ENCODE measurements at places on chromosomes 12 and 14.

GRCh38 chr12:103687253-103687652 is 100.2 kb downstream of the STAB2 start:
- no peak for DNase-seq

DNA sequence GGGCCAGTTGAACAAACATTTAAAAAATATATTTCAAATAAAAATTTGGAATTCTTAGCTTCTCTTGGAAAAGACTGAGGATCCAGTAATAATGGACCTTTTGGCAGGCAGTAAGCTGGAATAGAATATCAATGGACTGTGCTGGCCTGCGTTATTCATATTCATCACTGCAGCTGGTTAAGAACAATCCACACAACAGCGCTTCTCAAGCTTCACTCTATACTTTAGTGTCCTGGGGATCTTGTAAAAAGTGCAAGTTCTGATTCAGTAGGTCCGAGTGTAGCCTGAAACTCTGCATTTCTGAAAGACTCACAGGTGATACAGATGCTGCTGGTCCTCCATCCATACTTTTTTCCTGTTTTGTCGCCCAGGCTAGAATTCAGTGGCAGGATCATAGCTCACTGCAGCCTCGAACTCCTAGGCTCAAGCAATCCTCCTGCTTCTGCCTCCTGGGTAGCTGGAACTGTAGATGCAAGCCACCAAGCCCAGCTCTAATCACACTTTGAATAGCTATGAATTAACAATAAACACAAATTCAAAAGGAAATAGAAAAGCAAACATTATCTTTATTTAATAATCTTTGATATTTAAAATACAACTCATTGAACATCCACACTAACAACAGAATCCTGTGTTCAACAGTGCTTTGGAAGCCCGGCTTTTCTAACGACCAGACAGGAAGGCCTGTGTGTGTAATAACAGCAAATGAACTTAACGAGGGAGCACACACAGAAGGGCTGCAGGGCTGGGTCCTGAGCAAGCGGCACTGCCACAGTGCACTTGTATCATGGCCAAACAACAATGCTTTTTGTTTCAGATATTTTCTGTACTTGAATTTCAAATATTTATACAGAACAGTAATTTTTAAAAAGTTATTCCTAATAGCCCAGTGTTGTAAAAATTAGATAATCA is 18.4 kb upstream of the TRIP11 start:
- no peak for DNase-seq

DNA sequence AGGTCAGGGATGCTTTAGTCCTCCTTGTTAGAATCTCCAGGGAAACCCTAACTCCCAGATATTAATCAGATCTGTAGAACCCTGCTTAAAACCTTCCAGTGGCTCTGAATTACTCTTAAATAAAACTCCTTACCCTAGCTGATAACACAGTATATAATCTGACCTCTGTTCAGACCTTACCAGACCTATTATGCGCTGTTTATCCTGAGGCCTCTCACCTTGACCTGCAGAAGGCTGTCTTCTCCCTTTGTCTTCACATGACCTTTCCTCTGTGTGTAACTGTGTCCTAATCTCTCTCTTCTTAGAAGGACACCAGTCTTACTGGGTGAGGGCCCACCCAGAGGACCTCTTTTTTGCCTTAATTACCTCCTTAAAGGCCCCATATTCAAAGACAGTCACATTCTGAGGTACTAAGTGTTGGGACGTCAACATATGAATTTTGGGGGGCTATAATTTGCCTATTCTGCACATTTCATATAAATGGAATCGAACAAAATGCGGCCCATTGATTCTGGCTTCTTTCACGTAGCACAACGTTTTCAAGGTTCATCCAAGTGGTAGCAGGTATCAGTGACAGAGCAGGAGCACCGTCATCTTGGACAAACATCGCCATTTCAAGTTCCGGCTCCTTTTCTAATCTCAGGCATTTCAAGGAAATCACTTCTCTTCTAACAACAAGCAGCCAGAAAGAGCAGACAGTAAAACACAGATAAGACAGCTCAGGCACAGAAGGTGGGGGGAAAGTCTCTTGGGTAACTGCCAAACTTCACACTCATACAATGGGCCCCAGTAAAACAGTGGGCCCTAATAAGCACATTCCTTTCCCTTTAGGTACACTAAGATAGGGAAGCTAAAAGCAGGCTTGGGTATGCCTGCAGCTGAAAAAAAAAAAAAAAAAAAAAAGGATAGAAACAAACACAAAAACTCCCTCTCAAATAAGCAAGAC is 200.2 kb upstream of the NUDT4 start:
- no peak for DNase-seq

- DNase-seq = no peak
Observed at GRCh38 chr12:92561543-92561899, 141.3 kb upstream of the PLEKHG7 start.

DNA sequence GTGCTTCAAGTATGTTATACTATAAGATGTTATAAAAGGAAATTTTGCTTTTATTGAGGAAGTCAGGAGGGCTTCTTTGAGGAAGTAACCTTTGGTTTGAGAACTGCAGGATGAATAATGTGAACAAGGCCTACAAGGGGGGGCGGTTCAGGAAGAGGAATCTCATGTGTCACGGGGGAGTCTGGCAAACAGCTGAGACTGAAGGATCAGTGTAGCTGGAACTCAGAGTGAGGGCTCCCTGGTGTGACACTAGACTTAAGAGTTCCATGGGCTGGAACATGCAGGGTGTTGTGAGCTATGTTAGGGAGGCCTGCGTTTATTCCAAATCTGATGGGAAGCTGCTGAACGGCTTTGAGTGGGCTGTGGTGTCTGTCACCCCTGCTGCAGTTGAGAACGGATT is 62.3 kb downstream of the UNC79 start:
- no peak for DNase-seq

- peak; percentile 55 for DNase-seq
Observed at GRCh38 chr12:15001733-15002382, 29.0 kb downstream of the PDE6H start.

DNA sequence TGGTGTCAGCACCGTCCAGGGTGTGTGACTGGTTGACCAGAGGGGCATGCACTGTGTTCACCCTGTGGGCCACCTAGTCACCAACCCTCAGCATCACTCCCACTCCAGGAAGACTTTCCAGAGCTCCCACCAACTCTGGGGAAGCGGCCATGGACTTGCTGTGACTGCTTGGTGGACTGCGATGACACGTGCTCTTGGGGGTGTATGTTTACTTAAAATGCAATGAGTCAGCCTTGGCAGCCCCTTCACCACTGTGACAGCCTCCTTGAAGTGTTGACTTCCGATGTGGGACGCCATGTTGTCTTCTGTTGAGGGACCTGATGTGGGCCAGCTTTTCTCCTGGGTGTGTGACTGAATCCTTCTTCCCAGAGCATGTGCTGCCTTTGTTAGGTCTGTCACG is 151.1 kb upstream of the RTL1 start:
- DNase-seq = no peak

- DNase-seq = no peak
Observed at GRCh38 chr12:102513272-102513671, 32.9 kb upstream of the IGF1 start.

DNA sequence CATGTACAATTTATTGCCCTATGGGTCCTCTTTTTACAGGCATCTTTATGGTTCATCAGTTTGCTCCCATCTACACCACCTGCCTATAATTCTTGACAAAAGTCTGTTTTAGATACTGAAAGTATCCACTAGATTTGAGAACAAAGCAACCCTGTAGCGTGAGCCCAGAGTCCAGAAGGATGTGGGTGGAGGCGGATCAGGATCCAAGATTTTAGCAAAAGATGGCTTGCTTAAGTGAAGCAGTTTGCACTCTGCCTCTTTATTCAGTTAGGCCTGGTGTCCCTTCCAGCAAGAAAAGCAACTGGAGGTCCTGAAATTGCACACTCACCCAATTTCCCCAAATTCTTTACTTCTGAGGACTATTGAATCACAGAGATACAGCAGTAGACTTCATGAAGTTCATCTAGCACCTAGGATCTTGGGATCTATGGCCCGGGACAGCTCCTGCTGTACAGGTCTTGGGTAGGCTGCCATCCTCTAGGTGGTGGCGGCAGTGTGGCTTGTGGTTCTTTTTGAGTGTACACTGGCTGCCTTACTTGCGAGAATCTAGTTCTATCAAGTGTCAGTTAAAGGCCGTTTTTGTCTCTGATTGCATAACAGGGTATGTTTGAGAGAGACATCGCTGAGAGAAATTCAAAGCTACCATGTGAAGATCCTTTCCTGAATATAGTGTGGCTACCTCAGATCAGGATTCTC is 873.2 kb downstream of the NRXN3 start:
- DNase-seq = no peak

GRCh38 chr12:47807338-47807737 is 12.4 kb downstream of the HDAC7 start:
- DNase-seq = no peak

GRCh38 chr12:8030189-8030588 is 2.3 kb upstream of the FOXJ2 start:
- no peak for DNase-seq

- no peak for DNase-seq
Observed at GRCh38 chr12:46218322-46219095, 50.3 kb downstream of the SLC38A1 start.

- DNase-seq = no peak
Observed at GRCh38 chr14:85596562-85596961, 66.6 kb downstream of the FLRT2 start.

DNA sequence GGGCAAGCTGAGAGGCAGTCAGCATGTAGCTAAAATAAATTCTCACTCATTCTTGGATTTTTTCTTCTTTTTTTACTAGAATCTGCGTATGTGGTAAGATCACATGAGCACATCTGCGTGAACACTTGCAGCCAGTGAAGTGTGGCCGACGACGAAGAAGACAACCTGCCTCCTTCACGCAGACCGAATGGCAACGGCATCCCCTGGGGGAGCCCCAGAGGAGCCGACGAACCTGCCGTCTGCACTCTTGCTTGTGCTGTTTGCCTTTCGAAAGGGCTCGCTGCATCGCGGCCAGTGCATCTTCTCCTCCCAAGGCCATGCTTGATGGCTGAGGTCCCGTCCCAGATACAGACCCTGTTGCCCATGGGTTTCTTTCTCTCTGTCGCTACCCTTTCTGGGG is 113.8 kb downstream of the KCNK10 start:
- no peak for DNase-seq

- DNase-seq = no peak
Observed at GRCh38 chr14:104099096-104100041, 13.9 kb downstream of the ASPG start.

- DNase-seq = no peak
Observed at GRCh38 chr14:64464651-64465050, 648 bp upstream of the AKAP5 start.

GRCh38 chr12:64392221-64392620 is 1.7 kb upstream of the C12orf56 start:
- DNase-seq = no peak

DNA sequence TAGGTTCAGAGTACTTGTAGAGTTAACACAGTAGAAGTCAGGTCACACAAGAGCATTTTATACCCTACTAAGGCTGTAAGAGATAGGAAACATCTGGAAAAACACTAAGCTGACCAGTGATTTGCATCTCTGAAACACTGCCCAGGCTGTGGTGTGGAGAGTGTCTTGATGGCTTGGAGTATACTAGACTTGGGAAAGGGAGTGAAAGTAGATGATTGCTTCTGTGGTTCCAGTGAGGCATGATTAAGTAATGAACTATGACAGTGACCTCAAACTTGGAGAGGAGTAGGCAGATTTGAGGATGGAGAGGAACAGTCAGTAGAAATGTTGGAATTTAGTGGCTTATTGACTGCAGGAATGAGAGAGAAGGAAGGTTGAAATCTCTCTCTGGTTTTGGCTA is 201.2 kb downstream of the FLRT2 start:
- DNase-seq = no peak

DNA sequence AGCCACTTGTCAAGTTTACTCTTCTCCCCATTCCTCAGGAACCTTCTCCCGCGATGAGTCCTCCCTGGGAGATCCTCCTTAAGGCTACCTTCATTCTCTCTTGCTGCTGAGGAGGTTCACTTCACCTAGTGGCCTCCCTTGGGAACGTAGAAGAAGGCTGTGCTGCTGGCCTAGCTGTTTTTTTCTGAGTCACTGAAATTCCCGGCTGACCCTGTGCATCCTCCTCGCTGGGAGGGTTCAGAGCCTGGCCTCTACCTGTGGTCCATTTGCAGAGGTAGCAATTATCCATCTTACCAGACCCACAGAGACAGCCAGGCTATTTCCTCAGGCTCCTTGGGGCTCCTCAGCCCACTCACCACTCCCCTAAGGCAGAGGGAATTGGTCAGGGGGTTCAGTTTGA is 4.6 kb downstream of the KRT82 start:
- DNase-seq = no peak

GRCh38 chr14:50222055-50222613 is 9.2 kb downstream of the SOS2 start:
- no peak for DNase-seq

DNA sequence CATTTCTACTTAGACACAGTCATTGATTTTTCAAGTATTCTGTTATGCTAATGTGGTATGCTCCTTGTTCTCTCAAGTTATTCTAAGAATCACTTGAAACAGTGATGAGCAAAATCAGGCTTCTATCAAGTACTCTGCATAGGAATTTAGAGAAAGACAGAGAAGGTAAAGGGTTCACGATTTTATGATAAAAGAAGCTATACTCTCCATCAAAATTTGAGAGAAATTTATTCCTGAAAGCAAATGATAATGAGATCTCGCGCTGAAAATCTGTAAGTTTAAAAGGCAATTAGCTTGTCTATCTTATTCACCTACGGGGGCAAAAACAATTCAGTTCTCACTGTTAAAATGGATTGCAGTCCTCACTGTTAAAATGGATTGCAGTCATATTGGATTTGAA is 1404.3 kb upstream of the FLRT2 start:
- no peak for DNase-seq

DNA sequence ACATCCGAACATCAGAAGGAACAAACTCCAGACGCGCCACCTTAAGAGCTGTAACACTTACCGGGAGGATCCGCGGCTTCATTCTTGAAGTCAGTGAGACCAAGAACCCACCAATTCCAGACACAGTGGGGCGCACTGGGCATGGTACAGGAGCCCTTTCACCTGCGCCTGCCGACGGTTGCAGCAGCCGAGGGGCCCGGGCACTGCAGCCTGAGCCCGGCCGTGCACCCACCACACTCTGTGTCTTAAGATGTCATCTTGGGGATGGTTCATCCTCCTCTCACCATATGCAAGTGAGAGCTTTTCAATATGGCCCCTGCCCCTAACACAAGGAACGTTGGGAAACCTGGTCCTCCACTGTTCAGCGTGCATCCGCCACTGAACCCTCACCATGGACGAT is 288.3 kb downstream of the TTC8 start:
- DNase-seq = no peak

DNA sequence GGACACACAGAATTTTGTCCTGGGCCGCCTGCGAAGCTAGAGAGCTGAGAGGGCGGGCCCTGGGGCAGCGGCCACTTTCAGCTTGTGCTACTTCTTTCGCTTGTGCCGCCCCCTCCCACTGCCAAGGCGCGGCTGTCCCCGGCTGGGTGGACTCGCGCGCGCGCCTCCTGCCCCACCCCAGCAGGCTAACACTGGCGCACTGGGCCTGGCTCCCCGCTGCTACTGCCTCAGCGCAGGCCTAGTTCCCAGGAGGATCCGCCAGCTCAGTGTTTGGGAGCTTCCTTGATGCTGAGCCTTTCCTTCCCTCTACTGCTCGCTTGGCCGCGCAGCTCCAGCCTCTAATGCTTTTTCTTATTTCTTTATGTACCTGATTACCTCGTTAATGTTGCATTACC is 27.4 kb upstream of the METAP2 start:
- no peak for DNase-seq

GRCh38 chr12:69630191-69630590 is 19.5 kb upstream of the LRRC10 start:
- no peak for DNase-seq

GRCh38 chr12:110540048-110540447 is 37.9 kb downstream of the RAD9B start:
- no peak for DNase-seq
